ENCODE measurements at places on chromosomes 11 and 22. TPM values are rescaled to one million over a fixed set of nuclear protein-coding genes. Genes with fewer than 3 reads are reported as not detected.

- peaks cover 31% of the 10 kb centered on the region for H3K4me1 ChIP-seq
- H3K27me3 ChIP-seq = no peaks in the 10 kb centered on the region
- peaks cover 96% of the 10 kb centered on the region for H3K36me3 ChIP-seq
- H3K27ac ChIP-seq = no peak overlapping the region
- no peak overlapping the region for H3K4me3 ChIP-seq
Measured at GRCh38 chr22:38731703-38732161, 24.1 kb downstream of the SUN2 start.

HOATZ gene
- total RNA-seq = 0.19 TPM

DNA sequence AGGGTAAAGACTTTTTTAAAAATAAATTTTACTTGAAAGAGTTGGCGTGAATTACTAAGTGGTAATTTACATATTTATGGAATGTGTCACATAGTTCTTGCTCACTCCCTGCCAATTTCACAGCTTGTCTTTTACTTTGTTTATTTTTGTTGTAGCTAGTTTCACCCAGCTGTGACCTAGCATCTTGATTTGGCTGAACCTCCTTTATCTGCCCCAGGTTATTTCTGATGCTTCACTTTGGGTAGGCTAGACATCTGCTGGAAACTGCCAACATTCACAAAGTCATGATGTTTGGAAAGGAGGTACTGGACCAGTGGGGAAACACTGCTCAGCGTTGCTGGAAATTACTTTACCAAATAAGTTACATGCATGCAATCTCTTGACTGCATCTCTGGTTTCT, 1676.0 kb upstream of the RAG2 start:
- no peaks in the 10 kb centered on the region for H3K4me1 ChIP-seq
- H3K27me3 ChIP-seq = no peaks in the 10 kb centered on the region
- no peaks in the 10 kb centered on the region for H3K36me3 ChIP-seq
- no peak overlapping the region for H3K4me3 ChIP-seq
- DNase-seq = no peak
- H3K27ac ChIP-seq = no peak overlapping the region

GRCh38 chr22:38513063-38513462, 7.0 kb upstream of the DDX17 start:
- no peaks in the 10 kb centered on the region for H3K27me3 ChIP-seq
- peaks cover 5% of the 10 kb centered on the region for H3K4me1 ChIP-seq
- H3K4me3 ChIP-seq = no peak overlapping the region
- peak; percentile 65 for DNase-seq

SLC1A2 gene
- total RNA-seq = 0.38 TPM

MRGPRE gene
- not detected for total RNA-seq

GRCh38 chr11:133403900-133404299, 128.4 kb downstream of the OPCML start:
- no peaks in the 10 kb centered on the region for H3K4me1 ChIP-seq
- H3K36me3 ChIP-seq = no peaks in the 10 kb centered on the region
- H3K27ac ChIP-seq = no peak overlapping the region
- no peak overlapping the region for H3K4me3 ChIP-seq
- no peak for DNase-seq

EFEMP2 gene
- total RNA-seq = 11.9 TPM

GRCh38 chr11:74679513-74679865, 51.7 kb downstream of the CHRDL2 start:
- no peak overlapping the region for H3K27ac ChIP-seq
- no peak for DNase-seq
- no peak overlapping the region for H3K4me3 ChIP-seq
- H3K27me3 ChIP-seq = peaks cover 18% of the 10 kb centered on the region
- H3K36me3 ChIP-seq = no peaks in the 10 kb centered on the region
- no peaks in the 10 kb centered on the region for H3K4me1 ChIP-seq

DNA sequence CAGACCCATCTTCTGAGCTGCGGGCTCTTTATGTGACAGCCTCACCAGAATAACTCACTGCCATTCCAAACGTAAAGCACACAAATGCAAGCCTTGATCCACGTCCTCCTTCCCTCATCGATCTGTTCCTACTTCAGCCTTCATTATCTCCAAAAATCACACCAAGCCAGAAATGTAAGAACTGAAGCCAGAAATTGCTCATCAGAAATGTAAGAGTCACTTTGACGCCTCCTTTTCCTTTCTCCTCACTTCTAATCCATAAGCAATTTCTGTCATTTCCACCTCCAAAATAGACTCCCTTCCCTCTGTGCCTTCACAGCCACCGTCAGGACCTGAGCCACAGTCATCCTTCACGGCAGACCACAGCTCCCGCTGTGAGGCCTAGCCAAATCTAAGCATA, 387.3 kb upstream of the B3GAT1 start:
- H3K27me3 ChIP-seq = no peaks in the 10 kb centered on the region
- no peaks in the 10 kb centered on the region for H3K4me1 ChIP-seq
- H3K4me3 ChIP-seq = no peak overlapping the region
- H3K36me3 ChIP-seq = no peaks in the 10 kb centered on the region

GRCh38 chr22:36814801-36815200, 2.0 kb downstream of the PVALB start:
- DNase-seq = no peak
- no peaks in the 10 kb centered on the region for H3K36me3 ChIP-seq
- H3K4me1 ChIP-seq = no peaks in the 10 kb centered on the region
- no peak overlapping the region for H3K27ac ChIP-seq

- H3K27ac ChIP-seq = no peak overlapping the region
- no peaks in the 10 kb centered on the region for H3K4me1 ChIP-seq
- no peaks in the 10 kb centered on the region for H3K36me3 ChIP-seq
- no peaks in the 10 kb centered on the region for H3K27me3 ChIP-seq
- no peak for DNase-seq
Measured at GRCh38 chr22:27293721-27294445, 507.7 kb downstream of the MN1 start.

DNA sequence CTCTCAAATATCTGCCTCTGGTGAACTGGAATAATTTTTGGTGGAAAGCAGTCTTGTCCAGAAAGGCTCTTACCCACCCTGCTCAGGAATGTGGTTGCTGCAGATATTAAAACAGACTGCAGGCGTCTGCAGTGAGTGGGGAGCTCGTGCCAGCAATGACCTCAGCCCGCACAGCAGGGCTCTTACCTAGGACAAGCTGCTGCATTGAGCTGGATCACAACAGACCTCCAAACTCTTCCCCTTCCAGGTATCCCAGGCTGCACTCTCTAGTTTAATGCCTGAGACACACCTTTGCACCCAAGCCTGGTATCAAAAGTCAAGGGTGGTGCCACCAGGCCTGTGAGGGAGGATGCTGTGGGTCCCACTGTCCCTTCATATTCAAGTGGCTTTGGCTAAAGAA, 69.7 kb upstream of the CDON start:
- no peak overlapping the region for H3K4me3 ChIP-seq
- H3K36me3 ChIP-seq = no peaks in the 10 kb centered on the region
- DNase-seq = no peak
- no peaks in the 10 kb centered on the region for H3K27me3 ChIP-seq
- no peak overlapping the region for H3K27ac ChIP-seq

CABP4 gene
- total RNA-seq = 0.52 TPM

- no peak for DNase-seq
- peaks cover 29% of the 10 kb centered on the region for H3K4me1 ChIP-seq
- peaks cover 23% of the 10 kb centered on the region for H3K27me3 ChIP-seq
- no peak overlapping the region for H3K4me3 ChIP-seq
- H3K27ac ChIP-seq = no peak overlapping the region
Measured at GRCh38 chr11:47595967-47596366, 1.8 kb upstream of the C1QTNF4 start.

- no peak for DNase-seq
- H3K4me3 ChIP-seq = no peak overlapping the region
- H3K27ac ChIP-seq = no peak overlapping the region
- no peaks in the 10 kb centered on the region for H3K4me1 ChIP-seq
Measured at GRCh38 chr11:64581057-64581523, 9.9 kb upstream of the SLC22A12 start.

GRCh38 chr11:66579017-66579606, 10.7 kb upstream of the CTSF start:
- no peak for DNase-seq
- no peaks in the 10 kb centered on the region for H3K27me3 ChIP-seq
- H3K27ac ChIP-seq = no peak overlapping the region
- H3K36me3 ChIP-seq = no peaks in the 10 kb centered on the region

- H3K36me3 ChIP-seq = no peaks in the 10 kb centered on the region
- DNase-seq = peak; percentile 62
- H3K27me3 ChIP-seq = no peaks in the 10 kb centered on the region
- peaks cover 26% of the 10 kb centered on the region for H3K4me1 ChIP-seq
Measured at GRCh38 chr11:118699506-118700220, 20.2 kb upstream of the TREH start.

NPTXR gene
- total RNA-seq = 0.28 TPM

Measured in thymus (tissue), 14 donors.